ENCODE measurements at places on chromosomes 12 and 14. TPM values are rescaled to one million over a fixed set of nuclear protein-coding genes. Genes with fewer than 3 reads are reported as not detected.

DNA sequence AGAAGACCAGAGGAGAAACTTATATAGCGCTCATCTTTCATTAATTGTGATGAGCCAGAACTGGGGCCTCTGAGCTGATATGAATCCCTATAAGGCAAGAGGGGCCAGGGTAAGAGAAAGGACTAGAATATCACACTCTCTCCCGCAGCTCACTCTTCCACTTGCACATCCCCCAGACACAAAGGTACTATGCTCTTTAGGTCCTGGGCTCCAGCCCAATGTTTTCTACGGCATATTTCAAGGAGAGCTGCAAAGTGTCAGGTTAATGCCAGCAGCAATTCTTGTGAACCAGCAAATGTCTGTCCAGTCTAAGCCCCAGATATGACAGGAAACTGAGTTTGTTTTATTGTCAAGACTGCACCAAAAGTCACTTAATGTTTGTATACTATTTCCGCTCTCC lies 29.4 kb downstream of the PPP2R5E start:
- no peak for DNase-seq
- no peaks in the 10 kb centered on the region for H3K4me1 ChIP-seq
- no peaks in the 10 kb centered on the region for H3K27me3 ChIP-seq

DNA sequence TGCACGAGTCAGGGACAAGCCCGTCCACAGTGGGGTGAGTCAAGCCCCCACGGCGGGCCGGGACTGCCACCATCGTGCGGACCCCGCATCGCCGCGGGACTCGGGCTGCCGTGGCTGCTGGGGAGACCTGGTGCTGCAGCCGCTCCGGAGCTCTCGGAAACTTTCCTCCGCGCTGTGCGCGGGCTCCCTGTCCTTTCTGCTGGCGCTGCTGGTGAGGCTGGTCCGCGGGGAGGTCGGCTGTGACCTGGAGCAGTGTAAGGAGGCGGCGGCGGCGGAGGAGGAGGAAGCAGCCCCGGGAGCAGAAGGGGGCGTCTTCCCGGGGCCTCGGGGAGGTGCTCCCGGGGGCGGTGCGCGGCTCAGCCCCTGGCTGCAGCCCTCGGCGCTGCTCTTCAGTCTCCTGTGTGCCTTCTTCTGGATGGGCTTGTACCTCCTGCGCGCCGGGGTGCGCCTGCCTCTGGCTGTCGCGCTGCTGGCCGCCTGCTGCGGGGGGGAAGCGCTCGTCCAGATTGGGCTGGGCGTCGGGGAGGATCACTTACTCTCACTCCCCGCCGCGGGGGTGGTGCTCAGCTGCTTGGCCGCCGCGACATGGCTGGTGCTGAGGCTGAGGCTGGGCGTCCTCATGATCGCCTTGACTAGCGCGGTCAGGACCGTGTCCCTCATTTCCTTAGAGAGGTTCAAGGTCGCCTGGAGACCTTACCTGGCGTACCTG lies 1.1 kb downstream of the PDE3A start:
- no peaks in the 10 kb centered on the region for H3K4me1 ChIP-seq
- no peaks in the 10 kb centered on the region for H3K36me3 ChIP-seq
- no peak for DNase-seq
- H3K4me3 ChIP-seq: peak overlapping the region; percentile 62
- H3K27me3 ChIP-seq: 0 out of 2 replicates have a peak, but pooled peaks cover 4% of the 10 kb centered on the region

GRCh38 chr12:91333966-91334365 lies 151.3 kb upstream of the DCN start:
- H3K36me3 ChIP-seq: no peaks in the 10 kb centered on the region
- no peak overlapping the region for H3K27ac ChIP-seq
- H3K4me3 ChIP-seq: no peak overlapping the region
- DNase-seq: no peak

RABGGTA gene
- total RNA-seq: 40.8 TPM
